ENCODE measurements at places on chromosomes 4 and X.

GRCh38 chrX:12991575-12991974 is 16.7 kb downstream of the TMSB4X start:
- DNase-seq: no peak

GRCh38 chr4:70303090-70303489 is 31.7 kb upstream of the CABS1 start:
- DNase-seq: no peak

GRCh38 chr4:187940299-187940698 is 55.3 kb upstream of the ZFP42 start:
- DNase-seq: no peak

DNA sequence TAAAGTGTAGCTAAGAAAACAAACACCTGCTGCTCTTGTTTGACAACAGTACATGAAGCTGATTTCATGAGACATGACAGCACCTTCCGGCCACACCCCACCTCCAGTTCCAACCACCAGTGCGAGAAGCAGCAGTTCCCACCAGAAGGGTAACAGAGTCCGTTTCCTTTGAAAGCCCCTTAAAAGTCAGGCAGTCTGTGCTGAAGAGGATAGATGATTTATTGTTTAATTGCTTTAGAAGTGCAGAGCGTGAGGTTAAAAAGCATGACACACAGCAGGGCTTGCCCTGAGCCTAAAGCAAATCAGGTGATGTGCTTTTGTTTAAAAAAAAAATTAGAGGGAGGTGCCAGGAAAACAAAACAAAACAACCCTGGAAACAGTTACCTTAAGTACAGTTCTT is 82.6 kb downstream of the HADH start:
- DNase-seq: peak; percentile 29

DNA sequence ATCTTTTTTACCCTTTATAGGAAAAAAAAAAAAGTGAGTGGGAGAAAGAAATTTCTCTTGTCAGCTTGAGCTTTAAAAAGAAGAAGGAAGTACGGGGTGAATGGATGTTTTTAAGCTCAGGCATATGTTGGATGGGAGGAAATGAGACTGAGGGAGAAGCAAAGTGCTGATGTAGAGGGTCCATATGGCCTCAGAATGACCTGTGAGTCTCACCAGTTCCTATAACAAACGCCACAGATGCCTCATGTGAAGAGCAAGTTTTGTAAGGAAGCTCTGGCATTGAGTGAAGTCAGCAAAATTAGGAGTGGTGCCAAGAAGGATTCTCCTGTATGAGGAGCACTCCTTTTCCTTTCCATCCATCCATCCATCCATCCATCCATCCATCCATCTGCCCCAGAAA is 214.6 kb downstream of the PTTG2 start:
- DNase-seq: no peak

GRCh38 chrX:84715315-84715714 is 213.1 kb upstream of the HDX start:
- no peak for DNase-seq

- DNase-seq: no peak
Observed at GRCh38 chrX:115047181-115047580, 29.8 kb upstream of the IL13RA2 start.

DNA sequence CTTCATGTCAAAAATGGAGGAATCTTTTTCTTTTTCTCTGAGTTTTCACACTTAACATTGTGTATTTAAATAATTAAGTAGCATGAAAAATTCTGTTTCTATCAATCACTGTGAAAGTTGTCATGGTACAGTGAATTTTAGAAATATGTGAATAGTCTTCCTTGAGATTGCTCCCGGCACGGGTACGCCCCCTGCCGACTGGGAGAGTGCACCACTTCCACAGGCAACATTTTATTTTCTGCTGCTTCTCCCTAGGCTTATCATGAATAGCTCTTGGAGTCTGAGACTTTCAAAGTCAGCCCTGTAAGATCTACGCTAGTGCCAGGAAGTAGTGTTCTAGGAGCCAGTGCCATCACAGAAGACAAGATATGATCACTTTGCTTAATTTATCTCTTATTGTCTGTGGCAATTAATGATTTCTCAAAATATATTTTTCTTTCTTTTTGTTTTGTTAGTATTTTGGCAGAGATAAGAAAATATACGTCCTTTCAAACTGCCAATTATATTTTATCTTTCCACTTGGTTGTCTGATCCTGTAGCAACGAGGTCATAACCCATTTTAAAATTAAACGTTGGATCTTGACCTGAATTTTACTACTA is 763.8 kb upstream of the AADAT start:
- no peak for DNase-seq

- DNase-seq: no peak
Observed at GRCh38 chr4:85142451-85142850, 176.0 kb upstream of the WDFY3 start.

DNA sequence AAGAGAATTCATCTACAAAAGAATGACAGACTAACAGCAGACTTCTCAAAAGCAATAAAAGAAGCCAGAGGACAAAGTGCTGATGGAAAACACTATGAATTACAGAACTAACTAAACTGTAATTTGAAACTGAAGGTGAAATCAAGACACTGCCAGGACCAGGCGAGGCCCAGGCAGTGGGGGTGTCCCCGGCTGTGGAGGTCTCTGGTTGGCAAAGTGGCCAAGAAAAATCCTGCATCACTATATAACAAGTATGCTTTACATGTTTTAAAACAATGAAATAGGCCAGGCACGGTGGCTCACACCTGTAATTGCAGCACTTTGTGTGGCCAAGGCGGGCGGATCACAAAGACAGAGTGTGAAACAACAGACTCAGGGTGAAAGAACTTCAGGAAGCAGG is 32.9 kb downstream of the CHM start:
- DNase-seq: no peak

DNA sequence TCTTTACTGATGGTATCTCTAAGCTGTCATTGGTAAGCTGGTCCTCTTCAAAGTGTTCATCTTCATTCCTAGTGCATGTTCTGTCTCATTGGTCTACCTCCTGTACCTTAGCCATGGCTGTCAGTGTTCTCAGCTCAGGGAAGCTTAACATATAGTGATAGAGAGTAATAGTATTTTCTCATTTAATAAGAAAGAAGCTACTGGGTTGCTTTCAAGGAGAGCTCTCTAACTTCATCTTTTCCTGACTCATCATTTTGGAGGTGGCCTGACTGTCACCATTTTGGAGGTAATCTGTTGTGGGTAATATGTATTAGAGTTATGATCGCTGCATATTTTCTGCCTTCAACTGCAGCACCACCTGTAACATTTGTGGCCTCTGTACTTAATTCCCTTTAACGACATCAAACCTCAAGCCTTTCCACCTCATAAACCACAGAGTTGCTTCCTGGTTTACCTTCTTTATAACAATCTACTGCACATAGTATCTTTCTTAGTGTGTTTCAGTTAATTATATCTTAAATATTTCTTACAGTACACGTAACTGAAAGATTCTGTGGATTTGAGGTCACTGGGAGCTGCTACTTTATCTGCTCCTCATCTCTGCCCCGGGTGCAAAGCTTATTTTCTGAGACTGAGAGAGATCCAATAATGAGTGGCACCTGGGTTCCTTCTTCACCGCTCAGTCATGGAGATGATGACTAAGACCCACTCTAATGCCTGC is 474.0 kb upstream of the TECRL start:
- DNase-seq: no peak

GRCh38 chr4:36230534-36230933 is 13.8 kb downstream of the ARAP2 start:
- no peak for DNase-seq

- DNase-seq: no peak
Observed at GRCh38 chrX:102808336-102808735, 87.8 kb downstream of the GPRASP3 start.

GRCh38 chrX:19683358-19683757 is 168.1 kb upstream of the MAP3K15 start:
- no peak for DNase-seq

GRCh38 chr4:21307709-21308108 is 607.5 kb downstream of the PACRGL start:
- DNase-seq: no peak

DNA sequence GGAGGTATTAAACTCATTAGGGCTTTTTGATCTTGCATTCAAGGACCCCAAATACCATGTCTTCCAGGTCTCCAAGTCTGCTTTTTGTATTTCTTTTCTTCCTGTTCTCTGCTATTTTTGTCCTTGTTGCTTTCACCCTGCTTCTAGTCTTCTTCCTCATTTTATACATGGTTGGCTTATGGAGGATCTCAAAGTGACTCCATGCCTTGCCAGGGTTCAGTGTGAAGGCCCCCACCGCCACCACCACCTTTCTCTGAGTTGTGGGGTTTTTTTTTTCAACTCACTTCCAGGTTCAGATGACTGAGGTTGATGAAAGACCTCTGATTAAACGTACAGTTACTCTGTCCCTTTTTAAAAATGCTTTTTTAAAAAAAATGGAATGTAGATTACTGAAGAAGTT is 96.3 kb downstream of the MAML3 start:
- no peak for DNase-seq

DNA sequence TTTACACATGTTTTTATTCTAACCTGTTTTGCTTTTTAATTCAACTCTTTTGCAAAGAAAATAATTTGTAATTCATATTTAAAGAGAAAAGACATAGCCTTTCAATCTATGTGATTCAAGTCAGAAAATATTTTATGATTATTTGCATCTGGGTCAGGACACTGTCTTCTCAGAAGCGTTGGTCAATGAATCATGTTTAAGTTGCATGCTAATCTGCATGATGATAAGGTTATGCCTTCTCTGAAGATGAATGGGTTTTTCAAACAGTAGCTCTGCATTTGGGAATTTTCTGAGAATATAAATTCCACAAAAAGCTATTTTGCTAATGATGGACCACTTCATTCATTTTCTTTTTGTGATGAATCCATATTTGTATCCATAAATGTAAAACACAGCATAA is 282.5 kb downstream of the TMA16 start:
- no peak for DNase-seq

DNA sequence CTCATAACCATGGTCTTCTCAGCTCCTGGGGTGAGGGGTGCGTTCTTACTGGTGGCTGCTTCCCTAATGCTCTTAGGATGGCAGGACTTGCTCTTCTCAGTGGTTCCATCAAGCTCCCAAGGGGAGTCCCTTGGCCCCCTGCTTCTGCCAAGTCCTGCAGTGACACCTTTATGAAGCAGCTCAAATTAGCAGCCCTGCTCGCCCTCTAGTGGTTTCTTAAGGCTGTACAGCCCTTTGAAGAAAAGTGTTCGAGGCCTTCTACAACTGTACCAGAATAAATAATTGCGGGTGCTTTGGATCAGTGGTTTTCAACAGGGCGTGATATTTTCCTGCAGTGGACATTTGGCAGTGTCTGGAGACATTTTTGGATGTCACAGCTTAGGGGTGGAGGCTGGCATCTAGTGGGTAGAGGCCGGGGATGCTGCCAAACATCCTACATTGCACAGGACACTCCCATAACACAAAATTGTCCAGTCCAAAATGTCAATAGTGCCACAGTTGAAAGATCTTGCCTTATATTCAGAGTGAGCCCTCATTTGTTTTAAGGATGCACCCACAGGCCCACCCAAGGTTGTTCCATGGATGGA is 204.7 kb upstream of the S100G start:
- DNase-seq: peak; percentile 13

DNA sequence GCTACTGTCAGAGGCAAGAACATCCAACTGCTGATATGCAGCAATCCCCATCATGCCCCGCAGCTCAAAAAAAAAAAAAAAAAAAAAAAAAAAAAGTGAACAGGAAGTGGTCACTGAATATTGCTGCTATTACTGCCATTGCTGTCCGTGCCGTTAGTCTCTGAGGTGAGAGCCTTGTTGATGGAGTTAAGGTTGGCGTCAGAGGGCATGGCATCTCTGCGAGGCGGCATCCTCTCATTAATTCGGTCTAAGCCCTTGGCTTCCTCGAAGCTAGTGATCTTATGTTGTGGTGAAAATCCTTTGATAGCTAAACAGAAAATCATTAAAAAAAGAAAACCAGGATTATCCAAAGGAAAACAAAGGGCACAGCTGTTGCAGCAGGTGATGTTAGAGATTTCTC is 321.6 kb downstream of the PPP3CA start:
- no peak for DNase-seq

DNA sequence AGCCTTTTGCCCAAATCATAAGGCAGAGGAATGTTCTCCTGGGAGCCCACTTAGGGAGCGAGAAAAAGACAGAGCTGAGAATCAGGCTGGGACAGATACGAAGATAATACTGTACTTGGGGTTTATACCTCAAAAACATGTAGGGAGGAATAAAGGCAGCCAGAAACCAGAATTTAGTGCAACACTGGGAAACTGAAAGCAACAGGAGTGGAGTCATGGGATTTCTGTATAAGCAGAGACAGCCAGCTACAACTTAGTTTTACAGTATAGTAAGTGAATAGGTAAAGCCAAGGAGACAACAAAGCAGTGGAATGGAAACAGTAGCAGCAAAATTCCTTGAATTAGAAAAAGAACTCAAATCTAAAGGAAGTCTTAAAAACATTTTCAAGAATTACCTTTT is 413.2 kb downstream of the FAT4 start:
- no peak for DNase-seq

GRCh38 chrX:78314561-78314960 is 12.8 kb downstream of the CYSLTR1 start:
- DNase-seq: no peak

DNA sequence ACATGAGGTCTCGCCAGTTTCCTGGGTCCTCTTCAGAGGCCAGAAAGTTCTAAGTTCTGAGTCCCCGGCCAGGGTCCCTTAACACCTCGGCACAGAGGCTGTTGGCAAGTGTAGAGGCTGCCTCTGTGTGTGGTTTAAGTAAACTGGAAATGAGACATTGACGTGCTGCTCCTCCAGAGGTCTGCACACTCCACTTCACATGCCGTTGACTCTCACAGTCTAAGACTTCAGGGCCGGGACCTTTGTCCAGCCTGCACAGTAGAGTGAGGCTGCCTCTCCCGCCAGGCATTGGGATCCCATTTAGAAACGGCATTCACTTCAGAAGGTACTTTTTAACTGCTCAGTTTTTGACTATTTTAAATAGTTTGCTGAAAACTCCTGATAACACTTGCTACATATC is 10.6 kb upstream of the TADA2B start:
- DNase-seq: no peak

GRCh38 chr4:11287055-11287454 is 141.6 kb downstream of the HS3ST1 start:
- no peak for DNase-seq

- no peak for DNase-seq
Observed at GRCh38 chr4:152385551-152385950, 150.3 kb downstream of the FBXW7 start.

- no peak for DNase-seq
Observed at GRCh38 chrX:40975951-40976350, 109.3 kb upstream of the USP9X start.

DNA sequence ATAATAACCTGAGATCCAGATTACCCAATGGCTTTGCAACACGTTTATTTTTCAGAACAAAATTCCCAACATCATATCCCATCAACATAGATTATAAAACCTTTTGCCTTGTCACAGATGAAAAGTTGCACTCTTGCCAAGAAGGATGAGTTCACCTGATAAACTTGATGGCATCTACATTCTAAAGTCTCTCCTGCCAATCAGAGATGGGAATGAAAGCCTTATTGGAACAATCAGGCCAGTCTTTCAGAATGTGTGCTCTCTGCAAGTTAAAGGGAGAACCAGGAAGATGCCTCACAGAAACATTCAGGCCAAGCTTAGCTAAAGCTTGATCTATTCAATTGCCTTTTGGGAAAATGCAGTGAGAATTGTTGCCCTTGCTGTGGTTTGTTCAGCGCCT is 1.3 kb downstream of the LPAR4 start:
- no peak for DNase-seq
